Kasumi-1 (cell line): ENCODE measurements at places on chromosomes 2 and 18.

- DNase-seq, result peak; percentile 7
Measured at GRCh38 chr2:28155627-28156026, 237.0 kb upstream of the FOSL2 start.

DNA sequence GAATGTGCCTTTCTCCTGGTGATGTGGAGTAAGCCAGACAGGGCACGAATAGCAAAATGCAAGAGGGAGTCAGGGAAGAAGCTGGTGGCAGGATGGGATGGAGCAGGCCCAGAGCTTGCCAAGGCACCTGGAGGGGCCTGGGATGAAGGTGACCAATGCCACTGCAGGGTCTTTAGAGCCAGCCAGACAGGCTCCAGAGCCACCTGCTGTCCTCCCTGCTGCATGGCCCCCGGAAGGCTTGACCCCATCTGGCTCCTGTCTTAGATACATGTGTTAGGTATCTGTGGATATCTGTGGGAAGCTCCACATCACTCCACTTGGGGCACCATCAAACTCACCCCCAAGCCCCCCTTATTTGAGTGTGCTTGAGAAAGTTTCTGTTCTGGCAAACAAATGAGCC is 99.9 kb upstream of the ATL2 start:
- DNase-seq, result no peak

DNA sequence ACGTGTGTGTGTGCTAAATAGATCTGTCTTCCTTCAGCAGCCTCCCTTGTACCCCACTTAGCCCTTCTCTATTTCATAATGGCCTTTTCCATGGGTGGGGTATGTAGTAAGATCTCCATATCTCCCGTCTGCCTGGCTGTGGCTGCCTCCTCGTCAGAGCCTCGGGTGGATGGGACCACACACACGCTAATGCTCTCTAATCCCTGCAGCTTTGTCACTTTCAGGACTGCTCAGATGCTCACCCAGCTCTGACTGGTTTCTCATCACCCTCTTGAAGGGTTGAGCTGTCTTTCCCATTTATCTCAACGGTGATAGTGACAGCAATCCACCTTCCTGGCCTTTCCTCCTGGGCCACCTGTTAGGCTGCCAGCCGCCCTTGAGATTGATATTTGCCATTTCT is 95.3 kb downstream of the DCC start:
- DNase-seq, result no peak

- DNase-seq, result no peak
Measured at GRCh38 chr18:78979730-78980278, at the start of gene SALL3. SALL3 (plus strand) TSS chr18:78979818; CDS start chr18:78980275, 457 bp downstream.

DNA sequence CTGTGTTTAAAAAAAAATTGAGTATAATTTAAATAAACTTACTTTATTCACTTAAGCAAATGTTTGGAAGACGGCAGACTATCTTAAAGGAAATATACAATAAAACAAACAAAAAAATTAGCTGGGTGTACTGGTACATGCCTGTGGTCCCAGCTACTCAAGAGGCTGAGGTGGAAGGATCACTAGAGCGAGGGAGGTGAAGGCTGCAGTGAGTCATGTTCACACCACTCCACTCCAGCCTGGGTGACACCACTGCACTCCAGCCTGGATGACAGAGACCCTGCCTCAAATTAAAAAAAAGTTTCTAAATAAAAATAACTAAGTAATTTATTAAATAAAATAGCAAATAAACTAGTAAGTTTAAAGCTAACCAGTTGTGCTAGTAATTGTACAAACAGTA is 7.5 kb downstream of the PUM2 start:
- no peak for DNase-seq

- DNase-seq, result no peak
Measured at GRCh38 chr18:26086959-26087358, 3.5 kb downstream of the SS18 start.

- DNase-seq, result no peak
Measured at GRCh38 chr2:158701101-158701500, 94.0 kb upstream of the DAPL1 start.

DNA sequence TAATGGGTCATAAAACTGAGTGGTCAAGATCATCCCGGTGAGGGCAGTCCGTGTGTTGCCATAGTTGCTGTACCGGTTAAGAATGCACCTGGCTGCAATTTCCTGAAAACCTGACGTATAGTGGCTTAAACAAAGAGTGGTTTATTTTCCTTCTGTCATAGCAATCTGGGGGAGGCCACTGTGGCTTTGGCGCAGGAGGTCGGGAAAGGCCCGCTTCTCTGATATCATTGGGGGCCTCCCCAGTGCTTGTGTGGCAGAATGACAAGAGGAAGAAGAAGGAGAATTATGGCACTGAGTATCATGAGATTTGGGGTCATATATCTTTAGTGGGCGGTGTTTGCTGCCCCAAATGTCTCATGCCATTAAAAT is 4.4 kb downstream of the C2orf92 start:
- no peak for DNase-seq

GRCh38 chr2:174613531-174613930 is 15.9 kb upstream of the WIPF1 start:
- DNase-seq, result no peak

DNA sequence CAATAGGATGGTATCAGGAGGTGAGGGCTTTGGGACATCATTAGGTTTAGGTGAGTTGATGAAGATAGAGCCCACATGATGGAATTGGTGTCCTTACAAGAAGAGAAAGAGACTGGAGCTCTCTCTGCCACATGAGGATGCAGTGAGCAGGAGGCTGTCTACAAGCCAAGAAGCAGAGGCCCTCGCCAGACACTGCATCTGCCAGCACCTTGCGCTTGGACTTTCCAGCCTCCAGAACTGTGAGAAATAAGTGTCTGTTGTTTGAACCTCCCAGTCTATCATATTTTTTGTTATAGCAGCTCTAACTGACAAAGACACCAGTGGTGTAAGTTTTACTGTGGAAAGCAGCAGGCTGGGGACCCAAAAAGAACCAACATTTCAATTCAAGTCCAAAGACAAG is 571.1 kb upstream of the ID2 start:
- DNase-seq, result no peak

DNA sequence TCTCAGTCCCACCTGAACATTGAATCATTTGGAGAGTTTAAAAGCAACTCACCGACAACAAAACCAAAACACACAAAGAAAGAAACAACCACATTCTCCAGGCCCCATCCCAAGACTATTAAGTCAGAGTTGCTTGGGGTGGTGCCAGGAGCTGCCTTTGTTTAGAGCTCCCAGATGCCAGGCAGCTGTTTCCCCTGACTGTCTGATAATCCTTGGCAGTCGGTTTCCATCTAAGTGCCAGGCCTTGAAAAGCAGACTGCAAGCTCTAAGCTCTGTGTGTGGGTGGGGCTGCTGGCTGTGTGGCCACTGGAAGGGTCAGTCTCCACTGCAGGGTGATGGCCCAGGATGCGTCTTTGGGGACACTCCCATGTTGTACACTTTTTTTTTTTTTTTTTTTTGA is 255.3 kb upstream of the AGAP1 start:
- no peak for DNase-seq

DNA sequence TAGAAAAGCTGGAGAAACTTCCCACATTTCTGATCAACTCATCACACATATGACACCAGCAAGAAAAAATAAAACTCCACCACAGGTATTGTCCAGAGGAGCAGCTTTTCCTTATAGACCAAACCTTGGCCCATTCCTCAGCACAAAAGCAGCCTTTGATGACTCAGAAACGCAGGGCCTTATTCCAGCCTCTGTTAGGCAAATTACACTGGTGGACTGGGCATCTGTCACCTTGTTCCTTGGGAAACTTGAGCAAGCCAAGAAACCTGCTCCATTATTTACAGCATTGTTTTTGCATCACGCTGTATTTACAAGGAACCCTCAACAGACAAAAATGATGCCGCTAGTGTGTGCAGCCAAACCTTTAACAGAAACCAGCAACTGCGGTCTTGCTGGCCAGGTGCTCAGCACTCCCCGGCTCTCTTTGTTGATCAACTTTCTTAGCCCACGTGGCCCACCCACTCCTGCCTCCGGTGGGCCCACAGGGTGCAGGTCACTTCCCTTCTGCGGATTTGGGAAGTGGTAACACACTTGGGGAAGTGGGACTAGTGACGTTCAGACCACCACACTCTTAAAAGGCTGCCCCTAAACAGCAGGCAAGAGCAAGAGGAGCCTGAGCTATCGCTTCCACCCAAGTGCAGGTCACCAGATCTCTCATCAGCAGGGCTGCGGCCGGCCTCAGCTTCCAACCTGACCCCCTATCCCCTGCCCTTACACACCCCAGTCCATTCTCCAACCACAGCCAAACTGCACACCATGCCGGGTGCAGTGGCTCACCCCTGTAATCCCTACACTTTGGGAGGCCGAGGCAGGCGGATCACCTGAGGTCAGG is 1.5 kb downstream of the AP1S3 start:
- DNase-seq, result peak; percentile 11

- DNase-seq, result peak; percentile 57
Measured at GRCh38 chr2:102803041-102803896, 41.4 kb downstream of the TMEM182 start.

DNA sequence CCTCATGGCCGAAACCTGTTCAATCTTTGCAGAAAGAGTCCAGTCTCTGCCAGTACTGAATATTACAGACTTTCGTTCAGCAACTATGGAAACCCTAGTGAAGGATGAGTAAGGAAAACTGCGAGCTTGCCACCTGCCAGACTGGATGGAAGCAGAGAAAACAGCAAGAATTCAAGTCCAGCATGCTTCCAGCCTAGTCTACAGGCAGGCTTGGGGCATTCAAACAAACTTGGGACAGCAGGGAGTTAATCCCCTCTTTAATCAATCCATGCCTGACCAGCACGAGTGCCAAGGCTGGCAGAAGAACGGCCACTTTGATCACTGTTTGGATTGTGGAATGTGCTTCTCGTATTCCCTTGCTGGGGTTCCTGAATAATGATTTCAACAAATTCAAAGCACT is 145.2 kb downstream of the EPHA4 start:
- DNase-seq, result no peak

- no peak for DNase-seq
Measured at GRCh38 chr2:237170020-237170419, 84.3 kb downstream of the COPS8 start.

DNA sequence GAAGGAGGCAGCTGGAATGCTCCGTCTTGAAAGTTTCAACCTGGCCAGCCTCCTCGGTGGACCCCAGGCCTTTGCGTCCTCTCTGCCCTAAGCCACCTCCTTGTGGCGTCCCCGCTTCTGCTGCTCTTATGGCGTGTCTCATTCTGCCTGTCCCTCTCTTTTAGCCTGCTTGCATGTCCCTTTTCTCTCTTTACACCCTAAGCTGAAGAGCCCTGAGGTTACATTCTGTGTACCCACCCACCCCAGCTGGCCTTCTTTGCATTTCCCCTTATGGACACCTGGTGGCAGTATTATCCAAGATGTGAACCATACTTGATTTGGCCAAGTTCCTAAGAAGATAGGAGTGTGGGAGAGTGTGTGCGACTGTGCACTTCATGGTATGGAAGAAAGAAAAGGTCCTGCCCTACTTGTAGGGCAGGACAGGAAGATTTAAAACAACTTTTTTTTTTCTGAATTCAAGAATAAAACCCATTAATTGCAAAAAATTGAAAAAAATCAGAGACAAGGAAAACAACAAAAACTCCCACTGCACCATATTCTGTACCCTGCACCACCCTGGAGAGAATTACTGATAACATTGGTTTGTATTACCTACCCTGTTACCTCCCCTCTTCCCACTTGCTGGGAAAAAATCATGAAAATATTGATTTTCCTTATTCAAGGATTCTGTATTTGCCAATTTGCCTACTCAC is 77.4 kb downstream of the DYSF start:
- DNase-seq, result peak; percentile 81

DNA sequence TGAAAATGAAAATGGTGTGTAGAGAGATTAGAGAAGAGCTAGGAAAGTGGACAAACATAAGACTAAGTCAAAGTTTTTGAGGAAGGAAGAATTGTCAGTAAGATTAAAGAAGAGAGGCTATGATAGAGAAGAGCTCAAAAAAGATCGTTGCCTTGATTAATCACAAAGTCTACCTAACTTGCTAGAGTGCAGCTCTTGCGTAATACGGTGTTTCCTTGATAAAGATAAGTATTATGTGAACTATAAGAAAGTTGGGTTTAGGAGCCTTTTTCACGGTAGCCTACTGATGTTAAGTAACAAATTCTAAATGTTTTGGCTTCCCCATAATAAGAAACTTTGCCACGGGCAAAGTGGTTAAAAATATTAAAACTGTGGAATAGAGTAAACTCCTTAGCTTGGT is 226.4 kb upstream of the NRXN1 start:
- no peak for DNase-seq

DNA sequence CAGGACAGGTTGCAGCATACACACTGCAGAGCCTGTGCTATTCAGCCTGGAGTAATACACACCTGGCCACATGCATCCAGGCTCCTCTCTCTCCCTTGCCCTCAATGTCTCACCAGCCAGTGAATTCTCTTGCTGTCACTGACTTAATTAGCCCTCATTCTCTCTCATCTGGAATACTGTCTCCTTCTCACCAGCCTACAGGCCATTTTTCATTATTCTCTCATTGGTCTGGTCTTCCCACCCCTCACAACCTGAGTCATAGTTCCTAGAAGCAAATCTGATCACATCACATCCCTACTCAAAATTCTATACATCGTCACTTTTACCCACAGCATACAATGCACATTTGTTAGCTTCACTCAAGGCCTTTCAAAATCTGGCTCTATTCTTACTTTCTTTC is 333.1 kb downstream of the PIK3C3 start:
- no peak for DNase-seq

DNA sequence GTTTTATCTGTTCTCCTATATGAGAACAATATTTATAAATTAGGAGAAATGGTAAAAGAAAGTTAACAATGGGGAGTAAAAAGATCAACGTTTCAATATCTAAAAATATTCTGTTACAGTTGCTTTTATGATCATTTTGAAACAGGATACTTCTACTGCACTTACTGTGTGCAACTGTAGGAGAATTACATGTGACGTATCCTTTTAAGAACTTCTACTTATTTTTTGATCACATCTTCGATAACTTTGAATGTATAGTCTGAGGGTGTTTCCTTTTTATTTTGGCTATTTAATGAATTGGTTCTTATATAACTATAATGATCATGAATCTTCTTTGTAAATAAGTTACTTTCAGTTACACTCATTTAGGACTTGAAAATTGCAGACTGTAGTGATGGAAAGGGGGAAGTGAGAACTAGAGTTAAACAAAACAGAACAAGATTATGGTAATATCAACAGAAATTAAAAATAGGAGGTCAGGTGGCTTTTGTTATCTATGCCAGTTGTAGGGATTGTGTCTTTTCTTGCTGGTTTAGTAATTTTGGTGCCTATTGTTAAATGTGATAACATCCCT is 109.9 kb downstream of the MSTN start:
- DNase-seq, result peak; percentile 34

DNA sequence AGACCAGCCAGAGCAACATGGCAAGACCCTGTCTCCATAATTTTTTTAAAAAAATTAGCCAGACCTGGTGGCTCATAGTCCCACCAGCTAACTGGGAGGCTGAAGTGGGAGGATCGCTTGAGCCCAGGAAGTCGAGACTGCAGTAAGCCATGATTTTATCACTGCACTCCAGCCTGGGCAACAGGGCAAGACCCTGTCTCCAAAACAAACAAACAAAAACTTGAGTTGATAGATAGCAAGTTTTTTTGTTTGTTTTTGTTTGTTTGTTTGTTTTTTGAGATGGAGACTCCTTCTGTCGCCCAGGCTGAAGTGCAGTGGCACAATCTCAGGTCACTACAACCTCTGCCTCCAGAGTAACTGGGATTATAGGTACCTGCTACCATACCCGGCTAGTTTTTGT is 18.8 kb downstream of the RELCH start:
- DNase-seq, result no peak

- DNase-seq, result peak; percentile 36
Measured at GRCh38 chr2:17719562-17720371, 33.8 kb downstream of the SMC6 start.
